ENCODE measurements at places on chromosomes 7 and 10. TPM values are rescaled to one million over a fixed set of nuclear protein-coding genes. Genes with fewer than 3 reads are reported as not detected.

- H3K27me3 ChIP-seq: no peaks in the 10 kb centered on the region
- no peak for DNase-seq
- H3K4me1 ChIP-seq: no peaks in the 10 kb centered on the region
- no peaks in the 10 kb centered on the region for H3K36me3 ChIP-seq
Measured at GRCh38 chr7:108351729-108352131, 104.5 kb downstream of the NRCAM start.

GRCh38 chr7:70053421-70053820 is 455.1 kb downstream of the AUTS2 start:
- H3K27ac ChIP-seq: no peak overlapping the region
- no peaks in the 10 kb centered on the region for H3K36me3 ChIP-seq
- H3K4me3 ChIP-seq: no peak overlapping the region
- H3K4me1 ChIP-seq: peaks cover 5% of the 10 kb centered on the region

ACTL6B gene
- polyA plus RNA-seq: 2.9 TPM

DNA sequence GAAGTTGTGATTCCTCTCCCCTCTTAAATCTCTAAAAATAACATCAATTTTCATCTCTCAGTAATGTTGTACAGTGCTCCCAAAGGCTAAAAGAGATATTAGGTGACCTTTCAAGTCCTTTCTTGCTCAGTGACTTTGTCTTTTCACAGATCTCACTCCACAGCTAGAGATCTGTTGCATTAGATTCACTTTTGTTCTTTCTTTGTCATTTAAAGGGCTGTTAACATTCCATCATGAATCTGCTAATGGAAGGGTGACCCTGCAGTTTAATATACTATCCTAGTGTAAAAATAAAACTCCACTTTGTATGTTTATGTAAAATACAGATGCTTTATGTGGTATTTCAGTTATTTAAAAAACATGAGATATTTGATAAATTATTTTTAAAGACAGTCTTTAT is 30.5 kb downstream of the GNAI1 start:
- no peaks in the 10 kb centered on the region for H3K36me3 ChIP-seq
- H3K4me1 ChIP-seq: no peaks in the 10 kb centered on the region
- no peaks in the 10 kb centered on the region for H3K27me3 ChIP-seq

GRCh38 chr10:81215498-81215897 is 659.5 kb upstream of the NRG3 start:
- no peaks in the 10 kb centered on the region for H3K27me3 ChIP-seq
- H3K36me3 ChIP-seq: no peaks in the 10 kb centered on the region
- H3K4me1 ChIP-seq: no peaks in the 10 kb centered on the region
- no peak overlapping the region for H3K4me3 ChIP-seq
- H3K27ac ChIP-seq: no peak overlapping the region

DNA sequence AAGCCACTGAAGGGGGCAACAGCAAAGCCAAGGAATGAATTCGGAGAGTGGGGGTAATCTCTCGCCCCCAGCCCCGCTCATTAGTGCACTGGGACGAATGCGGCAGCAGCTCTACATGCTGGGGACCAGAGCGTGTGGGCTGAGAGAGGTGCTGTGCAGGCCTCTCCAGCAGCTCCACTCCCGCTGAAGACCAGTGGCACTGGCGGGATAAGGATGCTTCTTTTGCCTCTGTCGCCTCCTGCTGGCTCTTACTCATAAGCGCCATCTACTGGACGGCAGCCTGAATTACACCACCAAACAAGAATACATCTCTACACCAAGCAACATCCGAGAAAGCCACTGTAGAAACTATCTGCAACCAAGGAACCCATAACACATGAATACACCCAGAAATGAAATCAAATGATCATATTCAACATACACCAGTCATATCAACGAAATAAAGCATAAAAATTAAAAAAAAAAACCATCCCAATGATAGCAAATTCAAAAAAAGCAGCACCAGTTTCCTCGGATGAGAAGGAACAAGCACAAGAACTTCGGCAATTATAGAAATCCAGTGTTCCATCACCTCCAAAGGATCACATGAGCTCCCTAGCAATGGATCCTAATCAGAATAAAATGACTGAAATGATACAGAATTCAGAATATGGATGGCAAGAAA is 79.0 kb upstream of the TMEM168 start:
- H3K4me3 ChIP-seq: no peak overlapping the region
- H3K27me3 ChIP-seq: no peaks in the 10 kb centered on the region
- peaks cover 4% of the 10 kb centered on the region for H3K36me3 ChIP-seq
- no peaks in the 10 kb centered on the region for H3K4me1 ChIP-seq
- DNase-seq: no peak

DNA sequence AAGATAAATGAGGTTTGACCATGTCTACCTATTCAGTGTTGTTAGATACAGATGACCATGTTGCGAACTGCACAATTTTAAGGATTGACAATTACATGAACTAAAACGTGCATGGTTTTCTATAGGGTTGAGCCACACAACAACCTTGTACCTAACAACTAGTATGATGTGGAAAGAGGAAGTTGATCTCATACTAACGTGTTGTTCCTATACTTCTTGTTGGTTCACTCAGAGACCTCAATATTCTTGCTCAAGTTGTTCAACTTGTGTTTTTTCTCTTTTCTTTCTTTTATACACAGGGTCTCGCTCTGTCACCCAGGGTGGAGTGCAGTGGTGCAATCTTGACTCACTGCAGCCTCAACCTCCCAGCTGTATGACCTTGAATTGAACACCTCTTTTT is 6.1 kb upstream of the KEL start:
- H3K27ac ChIP-seq: no peak overlapping the region
- H3K4me3 ChIP-seq: no peak overlapping the region
- H3K36me3 ChIP-seq: no peaks in the 10 kb centered on the region
- no peaks in the 10 kb centered on the region for H3K4me1 ChIP-seq
- no peak for DNase-seq

- H3K27ac ChIP-seq: no peak overlapping the region
- H3K4me3 ChIP-seq: no peak overlapping the region
- DNase-seq: no peak
- no peaks in the 10 kb centered on the region for H3K36me3 ChIP-seq
- no peaks in the 10 kb centered on the region for H3K4me1 ChIP-seq
- no peaks in the 10 kb centered on the region for H3K27me3 ChIP-seq
Measured at GRCh38 chr7:110071192-110071591, 1019.7 kb upstream of the LRRN3 start.

LOXL4 gene
- polyA plus RNA-seq: 4.0 TPM

GRCh38 chr7:67857698-67858097 is 861.1 kb downstream of the TYW1 start:
- H3K4me1 ChIP-seq: no peaks in the 10 kb centered on the region
- H3K27ac ChIP-seq: no peak overlapping the region
- H3K27me3 ChIP-seq: no peaks in the 10 kb centered on the region
- no peaks in the 10 kb centered on the region for H3K36me3 ChIP-seq
- DNase-seq: no peak

DNA sequence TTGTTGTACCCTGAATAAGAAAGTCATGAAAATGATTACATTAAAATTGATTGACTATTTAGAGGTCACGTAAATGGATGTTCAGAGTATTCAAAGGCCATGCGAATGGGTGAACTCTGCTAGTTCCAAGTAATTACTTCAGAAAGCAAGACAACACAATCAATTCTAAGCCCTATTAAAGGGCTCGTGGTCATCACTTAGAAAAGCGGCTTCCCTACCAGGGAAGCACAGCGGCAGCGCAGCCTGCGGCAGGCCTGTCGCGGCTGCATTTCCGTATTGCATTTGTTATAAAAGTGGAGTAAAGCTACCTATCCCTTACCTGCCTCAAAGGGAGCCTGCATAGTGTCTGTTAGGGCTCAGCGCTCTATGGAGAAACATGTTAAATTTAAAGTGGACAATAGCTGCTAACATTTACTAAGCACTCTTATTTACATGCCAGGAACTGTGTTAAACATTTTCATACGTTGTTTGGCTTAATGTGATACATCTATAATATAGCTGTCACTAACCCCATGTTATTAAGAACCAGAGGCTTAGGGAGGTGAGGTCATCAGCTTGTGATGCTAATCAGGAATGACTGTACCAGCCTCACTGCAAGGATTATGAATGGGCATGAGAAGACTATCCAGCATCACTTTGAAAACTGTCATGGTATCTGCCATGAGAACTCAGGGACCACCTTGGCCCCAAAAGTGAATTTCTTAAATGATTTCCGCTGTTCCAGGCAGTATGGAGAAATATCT is 187.5 kb downstream of the CELF2 start:
- no peaks in the 10 kb centered on the region for H3K36me3 ChIP-seq
- H3K4me1 ChIP-seq: no peaks in the 10 kb centered on the region
- H3K4me3 ChIP-seq: no peak overlapping the region
- no peak for DNase-seq

GRCh38 chr7:51126813-51127617 is 189.6 kb downstream of the COBL start:
- no peak for DNase-seq
- H3K27ac ChIP-seq: no peak overlapping the region
- H3K4me1 ChIP-seq: no peaks in the 10 kb centered on the region
- H3K27me3 ChIP-seq: no peaks in the 10 kb centered on the region

OR2A5 gene
- polyA plus RNA-seq: under 0.01 TPM

GRCh38 chr10:79400146-79401004 is 45.0 kb downstream of the ZCCHC24 start:
- H3K27ac ChIP-seq: peak overlapping the region; percentile 90
- H3K36me3 ChIP-seq: no peaks in the 10 kb centered on the region
- H3K4me1 ChIP-seq: peaks cover 35% of the 10 kb centered on the region
- no peak for DNase-seq

ATRNL1 gene
- polyA plus RNA-seq: 2.6 TPM

GRCh38 chr10:117411479-117412399 is 36.5 kb upstream of the PDZD8 start:
- H3K36me3 ChIP-seq: no peaks in the 10 kb centered on the region
- no peak overlapping the region for H3K27ac ChIP-seq
- no peaks in the 10 kb centered on the region for H3K4me1 ChIP-seq
- DNase-seq: peak; percentile 18
- H3K27me3 ChIP-seq: no peaks in the 10 kb centered on the region
- no peak overlapping the region for H3K4me3 ChIP-seq

DNA sequence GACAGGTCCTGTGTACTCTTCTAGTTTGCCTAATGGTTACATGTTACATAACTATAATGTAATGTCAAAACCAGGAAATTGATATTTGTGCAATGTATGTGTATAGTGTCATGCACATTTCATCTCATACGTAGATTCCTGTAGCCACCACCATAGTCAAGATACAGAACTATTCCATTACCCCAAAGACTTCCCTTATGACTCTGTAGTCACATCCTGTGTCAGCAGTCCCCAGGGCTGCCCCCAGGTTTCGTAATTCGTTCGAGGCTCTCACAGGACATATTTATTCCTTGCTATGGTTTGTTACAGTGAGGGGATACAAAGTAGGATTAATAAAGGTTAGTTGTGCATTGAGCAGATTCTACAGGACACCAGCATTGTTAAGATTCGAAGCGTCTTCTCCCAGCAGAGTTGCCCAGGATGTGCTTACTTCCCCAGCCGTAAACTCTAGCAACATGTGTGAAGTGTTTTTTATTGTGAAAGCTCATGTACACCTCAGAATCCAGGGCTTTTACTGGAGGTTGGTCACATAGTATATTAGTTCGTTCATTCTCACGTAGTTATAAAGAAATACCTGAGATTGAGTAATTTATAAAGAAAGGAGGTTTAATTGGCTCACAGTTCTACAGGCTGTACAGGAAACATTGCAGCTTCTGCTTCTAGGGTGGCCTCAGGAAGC is 18.6 kb downstream of the RABGEF1 start:
- peaks cover 5% of the 10 kb centered on the region for H3K36me3 ChIP-seq
- H3K4me3 ChIP-seq: no peak overlapping the region
- no peaks in the 10 kb centered on the region for H3K27me3 ChIP-seq
- H3K27ac ChIP-seq: no peak overlapping the region
- no peaks in the 10 kb centered on the region for H3K4me1 ChIP-seq

FRMPD2 gene
- polyA plus RNA-seq: 0.06 TPM

CYP3A4 gene
- polyA plus RNA-seq: 14.3 TPM

Measured in large intestine (tissue), 12 donors.